ENCODE measurements at places on chromosomes 13 and 19.

DNA sequence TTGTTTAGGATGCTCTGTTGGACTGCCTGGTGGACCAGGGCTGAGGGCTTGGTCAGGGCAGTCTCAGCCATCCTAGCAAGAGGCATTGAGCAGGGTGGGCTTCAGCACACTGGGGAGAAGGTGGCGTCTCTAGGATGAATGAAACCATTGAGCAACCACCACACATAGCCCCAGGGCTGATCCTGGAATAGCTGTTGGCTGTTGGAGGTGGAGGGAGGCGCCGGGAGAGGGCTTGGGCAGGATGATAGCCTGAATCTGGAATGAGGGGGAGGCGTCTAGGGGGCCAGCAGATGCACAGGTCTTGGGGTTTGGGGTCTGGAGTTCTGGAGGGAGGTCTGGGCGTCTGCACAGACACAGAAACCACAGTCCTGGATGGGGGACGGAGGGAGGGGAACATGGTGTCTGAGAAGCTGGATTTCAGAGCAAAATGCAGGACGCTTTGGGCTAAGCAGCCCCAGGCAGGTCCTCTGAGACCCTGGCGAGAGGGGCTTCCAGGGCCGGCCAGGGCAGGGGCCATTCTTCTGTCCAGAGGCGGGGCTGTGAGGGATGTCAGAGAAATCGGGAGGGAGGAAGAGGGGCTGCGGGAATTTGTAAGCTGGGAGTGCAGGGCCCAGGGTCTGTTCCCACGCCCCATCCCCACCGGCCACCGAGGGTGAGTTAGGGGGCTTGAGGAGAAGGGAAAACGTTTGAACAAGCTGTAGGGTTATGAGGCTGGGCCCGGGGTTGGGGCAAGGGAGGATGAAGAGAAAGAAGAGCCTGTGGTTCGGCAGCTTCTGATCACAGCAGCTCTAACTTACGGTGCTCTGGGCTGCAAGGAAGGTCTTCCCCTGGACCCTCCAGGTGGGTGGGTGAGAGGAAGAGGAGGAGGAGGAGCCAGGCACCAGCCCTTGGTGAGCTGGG is 5.2 kb downstream of the TRAPPC5 start:
- DNase-seq, result no peak

DNA sequence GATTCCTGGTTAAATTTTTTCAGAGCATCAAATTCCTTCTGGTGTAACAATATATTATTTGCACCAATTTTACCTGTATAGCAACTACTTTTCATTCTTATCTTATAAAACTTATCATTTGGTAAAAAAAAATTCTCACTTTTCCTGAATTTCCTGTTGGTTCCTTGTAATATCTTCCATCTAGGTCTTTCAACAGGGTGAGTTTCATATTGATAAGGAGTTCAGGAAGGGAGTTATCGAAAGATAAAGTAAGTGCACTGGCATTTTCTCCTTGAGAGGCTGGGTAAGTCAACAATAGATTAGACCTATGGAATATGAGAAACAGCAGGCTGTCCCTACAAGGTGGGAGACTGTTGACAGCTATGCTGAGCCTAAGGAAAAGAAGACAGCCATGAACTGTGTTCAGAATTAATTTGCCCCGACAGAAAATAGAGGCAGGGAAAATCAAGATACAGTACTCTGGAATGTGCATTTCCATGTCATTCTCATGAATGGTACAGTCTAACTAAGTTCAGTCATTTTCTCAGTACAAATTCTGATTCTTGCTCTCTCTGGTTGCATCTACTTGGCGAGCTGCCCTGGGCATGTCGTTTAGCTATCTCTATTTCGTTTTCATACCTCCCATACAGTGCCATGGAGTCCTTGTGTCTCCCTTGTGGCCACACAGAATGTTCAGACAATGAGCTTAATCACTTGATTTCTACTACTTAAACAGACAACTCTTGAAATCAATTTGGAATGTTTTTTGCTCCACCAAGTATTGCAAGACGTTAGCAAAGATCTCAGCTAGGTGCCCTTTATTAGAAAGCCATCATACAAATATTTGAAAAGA is 9.9 kb downstream of the IGFL1 start:
- DNase-seq, result no peak

GRCh38 chr13:83722443-83722842 is 159.8 kb downstream of the SLITRK1 start:
- no peak for DNase-seq

DNA sequence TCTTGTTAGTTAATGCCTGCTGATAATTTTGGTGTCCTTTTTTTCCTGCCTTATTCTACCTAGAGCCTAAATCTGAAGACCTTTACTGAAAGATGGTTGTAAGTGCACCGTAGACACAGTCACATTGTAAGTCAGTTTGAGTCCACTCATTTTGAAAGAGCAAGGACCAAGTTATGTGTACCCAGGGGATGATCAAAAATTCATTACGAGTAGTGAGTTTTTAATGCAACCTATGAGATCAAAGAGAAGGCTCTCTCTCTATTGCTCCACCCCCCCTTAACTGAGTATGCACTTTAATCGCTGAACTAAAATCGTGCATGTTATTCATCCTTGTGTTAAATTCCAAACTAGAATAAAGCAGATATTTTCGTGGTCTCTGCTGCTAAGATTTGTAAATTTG is 1.8 kb downstream of the RAP2A start:
- no peak for DNase-seq

DNA sequence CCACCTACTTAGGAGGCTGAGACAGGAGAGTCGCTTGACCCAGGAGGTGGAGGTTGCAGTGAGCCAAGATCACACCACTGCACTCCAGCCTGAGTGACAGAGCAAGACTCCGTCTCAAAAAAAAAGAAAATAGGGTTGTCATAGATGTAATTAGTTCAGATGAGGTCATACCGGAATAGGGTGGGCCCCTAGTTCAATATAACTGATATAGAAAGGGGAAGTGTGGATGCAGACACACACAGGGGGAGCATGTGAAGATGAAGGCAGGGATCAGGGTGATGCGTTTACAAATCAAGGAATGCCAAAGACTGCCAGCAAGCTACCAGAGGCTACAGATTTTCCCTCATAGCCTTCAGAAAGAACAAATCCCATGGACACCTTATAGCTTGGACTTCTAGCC is 24.3 kb upstream of the EEF1AKMT1 start:
- DNase-seq, result no peak

DNA sequence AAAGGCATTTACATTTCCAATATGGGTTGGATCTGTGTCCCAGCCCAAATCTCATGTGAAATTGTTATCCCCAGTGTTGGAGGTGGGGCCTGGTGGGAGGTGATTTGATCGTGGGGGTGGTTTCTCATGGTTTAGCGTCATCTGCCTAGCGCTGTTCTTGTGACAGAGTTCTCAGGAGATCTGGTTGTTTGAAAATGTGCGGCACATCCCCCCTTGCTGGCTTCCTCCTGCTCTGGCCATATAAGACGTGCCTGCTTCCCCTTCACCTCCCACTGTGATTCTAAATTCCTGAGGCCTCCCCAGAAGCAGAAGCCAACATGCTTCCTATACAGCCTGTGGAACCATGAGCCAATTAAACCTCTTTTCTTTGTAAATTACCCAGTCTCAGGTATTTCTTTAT is 126.2 kb upstream of the FNDC3A start:
- DNase-seq, result no peak

- no peak for DNase-seq
Measured at GRCh38 chr19:8544168-8544567, 30.2 kb upstream of the ZNF414 start.
